Central memory CD8-positive, alpha-beta T cell (primary cell): ENCODE measurements at places on chromosomes 5 and 9.
A peak's percentile ranks its signal among the peaks of the same experiment; 100 is the strongest.

- DNase-seq: no peak
- no peaks in the 10 kb centered on the region for H3K27me3 ChIP-seq
- H3K4me3 ChIP-seq: no peak overlapping the region
- H3K4me1 ChIP-seq: no peaks in the 10 kb centered on the region
- H3K27ac ChIP-seq: no peak overlapping the region
These were observed 35.8 kb upstream of the HMCN2 start for GRCh38 chr9:130229759-130230158.

- no peak for DNase-seq
- no peaks in the 10 kb centered on the region for H3K27me3 ChIP-seq
- H3K4me1 ChIP-seq: no peaks in the 10 kb centered on the region
- no peak overlapping the region for H3K27ac ChIP-seq
These were observed 297.3 kb upstream of the RIOK2 start for GRCh38 chr5:97480313-97480712.

GRCh38 chr9:90854637-90855175 lies 53.1 kb downstream of the SYK start:
- H3K27me3 ChIP-seq: peaks cover 30% of the 10 kb centered on the region
- peaks cover 4% of the 10 kb centered on the region for H3K36me3 ChIP-seq
- no peak overlapping the region for H3K27ac ChIP-seq
- H3K4me3 ChIP-seq: no peak overlapping the region

GRCh38 chr5:20604992-20605391 lies 617.0 kb upstream of the CDH18 start:
- DNase-seq: no peak
- H3K27me3 ChIP-seq: no peaks in the 10 kb centered on the region
- H3K36me3 ChIP-seq: no peaks in the 10 kb centered on the region
- H3K4me1 ChIP-seq: no peaks in the 10 kb centered on the region

- H3K4me1 ChIP-seq: peaks cover 65% of the 10 kb centered on the region
- H3K4me3 ChIP-seq: no peak overlapping the region
- no peaks in the 10 kb centered on the region for H3K27me3 ChIP-seq
- H3K27ac ChIP-seq: no peak overlapping the region
- peaks cover 25% of the 10 kb centered on the region for H3K36me3 ChIP-seq
- DNase-seq: no peak
These were observed 3.9 kb downstream of the MXD3 start for GRCh38 chr5:177307544-177308363.

- H3K27me3 ChIP-seq: no peaks in the 10 kb centered on the region
- H3K4me3 ChIP-seq: no peak overlapping the region
- peaks cover 40% of the 10 kb centered on the region for H3K4me1 ChIP-seq
- peaks cover 11% of the 10 kb centered on the region for H3K36me3 ChIP-seq
These were observed 104.4 kb downstream of the THBS4 start for GRCh38 chr5:80139466-80139972.

- peaks cover 38% of the 10 kb centered on the region for H3K27me3 ChIP-seq
- H3K36me3 ChIP-seq: no peaks in the 10 kb centered on the region
- H3K4me3 ChIP-seq: no peak overlapping the region
- H3K27ac ChIP-seq: no peak overlapping the region
- no peak for DNase-seq
These were observed 3.9 kb downstream of the S1PR3 start for GRCh38 chr9:88995200-88995577.

DNA sequence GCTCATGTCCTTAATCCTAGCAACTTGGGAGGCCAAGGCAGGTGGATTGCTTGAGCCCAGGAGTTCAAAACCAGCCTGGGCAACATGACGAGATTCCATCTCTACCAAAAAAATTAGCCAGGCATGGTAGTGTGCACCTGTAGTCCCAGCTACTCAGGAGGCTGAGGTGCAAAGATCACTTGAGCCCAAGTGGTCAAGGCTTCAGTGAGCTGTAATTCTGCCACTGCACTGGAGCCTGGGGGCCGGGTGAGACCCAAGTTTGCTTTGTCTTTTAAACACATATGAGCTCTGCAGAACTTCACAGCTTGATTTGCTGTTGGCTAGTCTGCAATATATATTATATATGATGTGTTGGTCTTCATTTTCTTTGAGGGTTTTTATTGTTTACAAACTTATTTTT lies 89.8 kb downstream of the UBE2R2 start:
- no peak overlapping the region for H3K4me3 ChIP-seq
- H3K36me3 ChIP-seq: peaks cover 10% of the 10 kb centered on the region
- no peak for DNase-seq
- H3K27ac ChIP-seq: no peak overlapping the region

DNA sequence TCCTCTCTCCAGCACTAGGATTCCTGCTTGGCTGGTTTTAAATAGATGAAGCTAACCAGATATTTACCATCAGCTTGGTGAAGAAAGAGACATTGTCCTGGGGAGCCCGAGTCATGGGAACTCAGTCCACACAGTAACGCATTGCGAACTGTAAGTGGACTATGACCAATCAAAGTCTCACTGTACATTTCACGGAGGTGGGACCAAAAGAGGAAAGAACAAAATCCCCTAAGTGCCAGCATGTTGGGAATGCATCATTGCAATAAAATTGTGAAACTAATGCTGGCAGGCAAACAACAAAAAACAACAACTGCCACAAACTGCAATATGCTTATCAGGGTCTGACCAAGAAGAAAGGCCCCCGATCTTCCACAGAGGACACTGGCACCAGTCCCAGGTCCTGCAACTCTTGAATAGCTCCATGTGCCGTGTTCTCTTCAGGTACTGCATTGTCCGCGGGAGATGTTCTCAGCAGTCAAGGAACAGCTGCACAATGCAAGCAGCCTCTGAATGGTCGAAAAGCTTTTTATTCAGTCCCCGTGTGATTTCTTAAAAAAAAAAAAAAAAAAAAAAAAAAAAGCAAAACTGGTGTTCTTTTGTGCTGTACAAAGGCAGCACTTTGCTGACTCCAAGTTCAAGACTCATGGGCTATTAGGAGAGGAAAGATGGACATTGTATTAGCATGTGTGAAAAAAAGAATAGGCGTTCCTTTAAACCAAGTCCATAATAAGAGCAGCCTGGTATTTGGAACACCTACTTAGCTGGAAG lies 38.1 kb downstream of the SEMA6A start:
- H3K4me3 ChIP-seq: no peak overlapping the region
- no peaks in the 10 kb centered on the region for H3K4me1 ChIP-seq
- no peaks in the 10 kb centered on the region for H3K36me3 ChIP-seq
- H3K27ac ChIP-seq: no peak overlapping the region
- no peaks in the 10 kb centered on the region for H3K27me3 ChIP-seq

DNA sequence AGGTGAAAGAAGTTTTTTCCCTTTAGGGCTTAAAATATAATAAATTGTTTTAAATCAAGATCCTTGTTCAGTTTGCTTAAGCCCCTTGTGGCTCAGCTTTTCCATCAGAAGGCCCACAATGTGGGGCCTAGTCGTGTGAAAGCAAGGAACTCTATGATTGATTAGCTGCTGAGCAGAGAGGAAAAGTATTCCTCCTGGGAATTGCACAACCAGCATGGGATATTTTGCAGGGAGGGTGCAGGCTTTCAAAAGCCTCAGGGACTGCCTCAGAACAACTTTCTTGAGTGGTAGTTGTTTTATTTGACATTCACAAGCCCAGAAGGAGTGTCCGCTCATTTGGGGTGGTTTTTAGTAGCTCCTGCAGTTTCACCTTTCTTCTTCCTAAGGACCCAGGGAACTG lies 19.8 kb downstream of the TTC23L start:
- no peaks in the 10 kb centered on the region for H3K4me1 ChIP-seq
- peaks cover 10% of the 10 kb centered on the region for H3K27me3 ChIP-seq
- H3K27ac ChIP-seq: no peak overlapping the region

- H3K36me3 ChIP-seq: no peaks in the 10 kb centered on the region
- peak overlapping the region; percentile 44 for H3K27ac ChIP-seq
- no peaks in the 10 kb centered on the region for H3K4me1 ChIP-seq
- H3K27me3 ChIP-seq: no peaks in the 10 kb centered on the region
- no peak for DNase-seq
These were observed 92.3 kb downstream of the FANCC start for GRCh38 chr9:95225076-95225725.

GRCh38 chr5:84603568-84604185 lies 219.0 kb upstream of the EDIL3 start:
- no peak overlapping the region for H3K27ac ChIP-seq
- H3K36me3 ChIP-seq: no peaks in the 10 kb centered on the region
- no peaks in the 10 kb centered on the region for H3K4me1 ChIP-seq

DNA sequence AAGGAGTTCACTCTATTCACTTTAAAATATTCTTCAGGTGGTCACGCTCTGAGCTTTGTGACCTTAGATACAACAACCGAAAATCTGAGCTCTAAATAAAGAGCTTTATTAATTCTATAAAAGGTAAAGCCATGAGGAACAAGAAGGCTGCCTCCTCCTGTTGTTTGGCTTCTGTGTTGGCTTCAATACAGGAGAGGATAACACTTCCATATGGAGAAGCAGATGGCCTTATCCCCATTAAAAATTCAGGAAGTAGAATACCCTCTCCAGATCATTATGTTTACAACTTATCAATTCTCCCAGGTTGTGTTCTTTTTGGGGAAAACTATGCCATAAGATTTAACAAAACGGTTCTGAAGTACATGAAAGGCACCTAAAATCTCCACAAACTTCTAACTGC lies 128.4 kb downstream of the TTC39B start:
- no peak for DNase-seq
- no peaks in the 10 kb centered on the region for H3K27me3 ChIP-seq
- peaks cover 19% of the 10 kb centered on the region for H3K36me3 ChIP-seq

GRCh38 chr9:36868586-36869282 lies 165.3 kb downstream of the PAX5 start:
- H3K36me3 ChIP-seq: peaks cover 2% of the 10 kb centered on the region
- H3K4me3 ChIP-seq: no peak overlapping the region
- H3K4me1 ChIP-seq: no peaks in the 10 kb centered on the region
- DNase-seq: no peak
- H3K27ac ChIP-seq: no peak overlapping the region

DNA sequence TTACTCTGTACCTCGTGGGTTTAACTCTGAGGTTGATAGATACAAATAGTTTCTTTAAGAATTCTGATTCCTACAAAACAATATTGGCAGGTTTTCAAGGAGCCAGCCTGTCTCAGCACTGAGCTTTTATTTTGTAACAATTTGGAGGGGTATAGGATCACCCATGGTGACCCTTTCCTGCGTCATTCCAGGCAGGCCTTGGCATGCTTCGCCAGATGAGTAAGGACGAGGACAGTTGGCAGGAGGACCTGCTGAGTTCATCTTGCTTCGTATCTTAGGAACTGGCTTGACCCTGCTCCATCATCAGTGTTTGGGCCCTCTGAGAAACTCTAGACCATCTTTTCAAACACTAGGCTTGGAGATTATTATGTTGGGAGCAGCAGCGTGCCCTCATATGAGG lies 17.9 kb downstream of the ZNF462 start:
- H3K36me3 ChIP-seq: no peaks in the 10 kb centered on the region
- no peaks in the 10 kb centered on the region for H3K4me1 ChIP-seq
- no peak for DNase-seq
- H3K27me3 ChIP-seq: no peaks in the 10 kb centered on the region
- H3K4me3 ChIP-seq: no peak overlapping the region

- no peaks in the 10 kb centered on the region for H3K4me1 ChIP-seq
- no peak overlapping the region for H3K27ac ChIP-seq
- no peak for DNase-seq
- H3K27me3 ChIP-seq: no peaks in the 10 kb centered on the region
- no peaks in the 10 kb centered on the region for H3K36me3 ChIP-seq
These were observed 199.0 kb downstream of the SLIT3 start for GRCh38 chr5:169101966-169102365.

DNA sequence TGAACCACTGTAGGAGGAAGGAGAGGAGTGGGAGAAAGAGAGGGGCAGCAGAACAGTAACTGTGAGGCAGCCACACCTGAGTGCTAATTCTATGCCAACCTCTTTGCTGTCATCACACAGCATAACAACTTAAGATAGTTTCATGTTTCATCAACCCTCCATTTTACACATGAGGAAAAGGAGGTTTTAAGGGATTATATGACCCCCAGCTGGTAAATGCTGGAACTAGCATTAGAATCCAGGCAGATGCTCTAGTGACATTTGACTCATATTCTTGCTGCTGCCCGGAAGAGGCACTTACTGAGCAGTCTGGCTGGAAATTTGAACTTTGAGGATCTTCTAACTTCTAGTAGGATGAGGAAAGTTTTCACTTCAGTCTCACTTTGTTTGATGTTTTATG lies 24.1 kb upstream of the VLDLR start:
- no peak overlapping the region for H3K4me3 ChIP-seq
- no peak for DNase-seq
- H3K27ac ChIP-seq: no peak overlapping the region
- H3K4me1 ChIP-seq: no peaks in the 10 kb centered on the region
